ENCODE measurements at places on chromosomes 6 and 20.

DNA sequence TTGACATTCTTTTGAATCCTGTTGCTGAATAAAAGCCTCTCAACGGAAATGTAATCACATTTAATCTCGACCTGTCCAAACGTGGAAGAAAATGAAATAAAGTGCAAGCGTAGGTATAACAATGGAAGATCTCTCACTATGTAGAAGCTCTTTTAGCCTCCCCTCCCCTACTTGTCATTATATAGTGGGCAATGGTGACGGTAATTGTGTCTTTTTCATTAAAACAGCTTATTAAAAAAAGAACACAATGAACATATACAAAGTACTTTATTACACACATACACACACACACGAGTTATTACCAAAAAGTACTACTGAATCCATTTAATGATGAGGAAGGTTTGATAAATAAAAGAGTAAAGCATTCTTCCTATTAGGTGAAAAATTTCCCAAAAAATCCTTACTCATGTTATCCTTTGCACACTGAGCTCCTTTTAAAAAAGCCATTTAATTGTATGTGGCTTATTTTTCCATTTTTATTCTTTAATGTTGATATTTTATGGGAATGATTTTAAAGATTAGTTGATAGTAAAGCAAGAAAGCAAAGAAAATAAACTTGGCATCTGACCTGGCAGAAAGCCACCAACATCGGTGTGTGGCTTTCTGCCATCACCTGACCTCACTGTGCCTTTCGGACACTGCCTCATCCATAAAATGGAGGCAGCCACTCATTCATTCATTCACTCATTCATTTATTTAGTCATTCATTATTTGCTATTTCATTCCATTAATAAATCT, 493 bp upstream of the SGK1 start:
- no peak for DNase-seq

GRCh38 chr6:13572240-13572639, 2.2 kb upstream of the SIRT5 start:
- DNase-seq, result no peak

GRCh38 chr6:131823276-131823902, 15.6 kb downstream of the ENPP1 start:
- no peak for DNase-seq

DNA sequence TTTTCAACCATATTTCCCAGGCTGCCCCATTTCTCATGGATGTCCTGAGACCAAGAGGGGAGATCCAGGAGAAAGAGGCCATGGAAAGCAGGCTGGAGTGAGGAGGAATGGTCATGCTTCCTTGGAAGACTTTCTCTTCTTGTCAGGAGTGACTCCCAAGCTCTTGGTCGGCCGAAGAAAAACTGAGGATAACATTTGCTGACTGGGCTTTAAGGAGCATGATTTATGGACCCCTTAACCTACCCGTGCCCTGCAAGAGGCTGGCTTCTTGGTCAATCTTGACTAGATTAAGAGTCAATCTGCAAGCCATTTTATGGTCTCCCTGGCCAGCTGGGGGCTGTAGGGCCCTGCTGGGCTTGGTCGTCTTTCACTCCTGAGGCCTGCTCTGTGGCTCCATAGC, 22.8 kb downstream of the ADGRF4 start:
- DNase-seq, result no peak

DNA sequence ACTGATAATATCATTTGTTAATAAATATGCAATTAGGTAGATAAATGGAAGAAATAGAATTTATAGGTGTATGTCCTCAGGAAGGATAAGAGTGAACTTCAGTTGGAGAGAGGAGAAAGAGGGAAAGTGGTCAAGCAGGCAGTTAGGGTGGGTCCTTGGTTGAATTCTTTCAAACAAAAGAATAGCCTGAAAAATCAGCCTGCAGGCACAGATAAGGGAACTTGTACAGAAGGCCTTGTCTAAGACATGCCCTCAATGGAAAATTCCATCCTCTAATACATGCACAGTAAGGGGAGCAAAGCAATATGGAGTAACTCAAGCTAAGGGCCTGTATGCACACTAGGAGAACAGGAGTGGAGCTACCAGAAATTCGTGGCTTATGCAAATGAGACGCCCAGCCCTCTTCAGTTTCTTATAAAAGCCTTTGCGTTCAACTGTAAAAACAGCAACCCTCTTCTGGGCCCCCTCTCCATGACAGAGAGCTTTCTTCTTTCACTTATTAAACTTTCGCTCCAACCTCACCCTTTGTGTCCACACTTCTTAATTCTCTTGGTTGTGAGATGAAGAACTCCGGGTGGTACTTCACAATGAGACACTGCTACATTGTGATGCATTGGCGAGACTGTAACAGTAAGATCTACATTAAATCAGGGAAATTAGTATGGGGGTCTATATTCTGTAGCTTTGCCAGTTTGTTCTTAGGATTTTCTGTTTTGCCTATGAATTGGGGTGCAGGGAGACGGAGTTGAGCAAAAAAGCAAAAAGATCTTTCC, 147.0 kb downstream of the HS3ST5 start:
- DNase-seq, result no peak

- no peak for DNase-seq
These were observed 964.7 kb upstream of the FLRT3 start for GRCh38 chr20:15302075-15302474.

GRCh38 chr6:132865364-132865763, 51.0 kb downstream of the RPS12 start:
- no peak for DNase-seq

DNA sequence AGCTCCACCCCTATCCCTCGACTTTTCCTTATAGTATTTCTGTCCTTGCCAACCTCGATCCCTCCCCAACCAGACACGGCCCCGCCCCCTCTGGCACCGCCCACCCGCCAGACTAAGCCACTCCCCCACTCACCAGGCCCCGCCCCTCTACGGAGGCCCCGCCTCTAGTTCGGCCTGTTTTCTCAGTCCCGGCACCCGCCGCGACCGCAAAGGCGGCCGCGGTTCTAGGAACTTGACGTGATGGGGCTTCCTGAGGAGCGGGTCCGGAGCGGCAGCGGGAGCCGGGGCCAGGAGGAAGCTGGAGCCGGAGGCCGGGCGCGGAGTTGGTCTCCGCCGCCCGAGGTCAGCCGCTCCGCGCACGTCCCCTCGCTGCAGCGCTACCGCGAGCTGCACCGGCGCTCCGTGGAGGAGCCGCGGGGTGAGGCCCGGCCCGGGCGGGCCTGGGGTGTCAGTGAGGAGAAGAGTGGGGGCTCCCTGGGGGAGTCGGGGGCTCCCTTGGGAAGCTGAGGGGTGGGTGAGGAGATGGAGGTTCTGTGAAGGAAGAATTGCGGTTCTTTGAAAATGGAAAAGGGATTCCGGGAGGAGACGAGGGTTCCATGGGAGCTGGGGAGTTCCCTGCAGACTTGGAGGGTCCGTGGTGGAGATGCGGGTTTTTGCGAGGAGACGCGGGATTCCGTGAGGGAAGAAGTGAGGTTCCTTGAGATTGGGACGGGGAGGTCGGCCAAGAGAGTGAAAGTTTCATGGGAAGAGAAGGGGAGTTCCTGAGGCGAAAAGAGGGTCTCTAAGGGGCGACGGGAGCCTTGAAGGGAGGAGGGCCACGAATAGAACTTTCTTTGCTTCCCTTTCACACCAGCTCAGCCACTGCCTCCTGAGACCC, at the start of gene ACSS2:
ACSS2 (plus strand) TSS at position 207 of the 877 bp plus-strand sequence; CDS start at position 241, 34 bp downstream.
- DNase-seq, result peak; percentile 89

GRCh38 chr20:54342258-54342920, 133.0 kb upstream of the DOK5 start:
- no peak for DNase-seq

- DNase-seq, result no peak
These were observed 313.6 kb downstream of the ALDH8A1 start for GRCh38 chr6:134636186-134636799.

DNA sequence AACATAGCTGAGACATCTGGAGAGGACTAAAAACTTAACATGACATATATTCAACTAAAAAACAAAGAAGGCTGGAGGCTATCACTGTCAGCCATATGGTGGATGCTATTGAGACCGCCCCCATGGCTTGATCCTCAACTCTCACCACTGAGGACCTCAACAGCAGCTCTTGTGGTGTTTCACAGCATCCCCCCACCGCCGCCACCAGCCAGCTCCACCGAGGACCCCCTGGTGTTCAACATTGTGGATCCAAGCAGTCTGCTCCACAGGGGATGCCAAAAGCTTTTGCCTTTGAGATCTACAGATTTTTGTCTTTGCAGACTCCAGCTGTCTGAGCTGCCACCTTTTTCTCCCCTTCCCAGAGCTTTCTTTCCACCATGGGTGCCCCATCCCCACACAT, 64.6 kb downstream of the NUS1 start:
- DNase-seq, result no peak

DNA sequence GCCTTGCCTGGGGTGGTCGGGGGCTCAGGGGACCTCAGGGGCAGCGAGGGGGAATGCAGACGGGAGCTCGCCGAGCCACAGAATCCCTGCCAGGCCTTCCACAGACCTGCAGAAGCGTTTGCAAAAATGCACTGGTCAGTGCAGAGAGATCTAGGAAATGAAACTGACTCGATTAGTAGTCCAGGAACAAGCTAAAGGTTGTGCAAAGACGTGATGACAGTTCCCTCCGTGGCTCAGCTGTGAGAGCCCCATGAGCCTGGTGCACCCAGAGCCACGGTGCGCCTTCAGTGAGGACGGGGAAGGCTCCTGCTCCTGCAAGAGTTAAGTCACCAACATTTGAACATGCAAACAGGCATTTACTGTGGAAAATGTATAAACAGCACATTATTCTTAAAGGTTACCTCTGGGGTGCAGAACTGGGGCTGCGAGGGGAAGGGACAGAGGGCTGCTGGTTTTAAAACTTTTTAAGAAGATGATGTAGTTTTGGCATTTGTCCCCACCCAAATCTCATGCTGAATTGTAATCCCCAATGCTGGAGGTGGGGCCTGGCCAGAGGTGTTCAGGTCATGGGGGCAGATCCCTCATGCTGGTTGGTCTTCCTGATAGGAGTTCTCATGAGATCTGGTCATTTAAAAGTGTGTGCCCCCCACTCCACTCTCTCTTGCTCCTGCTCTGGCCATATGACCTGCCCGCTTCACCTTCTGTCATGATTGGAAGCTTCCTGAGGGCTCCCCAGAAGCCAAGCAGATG, 147.3 kb downstream of the DLL1 start:
- no peak for DNase-seq

GRCh38 chr6:31821301-31822035, 6.1 kb upstream of the HSPA1B start:
- DNase-seq, result peak; percentile 86

DNA sequence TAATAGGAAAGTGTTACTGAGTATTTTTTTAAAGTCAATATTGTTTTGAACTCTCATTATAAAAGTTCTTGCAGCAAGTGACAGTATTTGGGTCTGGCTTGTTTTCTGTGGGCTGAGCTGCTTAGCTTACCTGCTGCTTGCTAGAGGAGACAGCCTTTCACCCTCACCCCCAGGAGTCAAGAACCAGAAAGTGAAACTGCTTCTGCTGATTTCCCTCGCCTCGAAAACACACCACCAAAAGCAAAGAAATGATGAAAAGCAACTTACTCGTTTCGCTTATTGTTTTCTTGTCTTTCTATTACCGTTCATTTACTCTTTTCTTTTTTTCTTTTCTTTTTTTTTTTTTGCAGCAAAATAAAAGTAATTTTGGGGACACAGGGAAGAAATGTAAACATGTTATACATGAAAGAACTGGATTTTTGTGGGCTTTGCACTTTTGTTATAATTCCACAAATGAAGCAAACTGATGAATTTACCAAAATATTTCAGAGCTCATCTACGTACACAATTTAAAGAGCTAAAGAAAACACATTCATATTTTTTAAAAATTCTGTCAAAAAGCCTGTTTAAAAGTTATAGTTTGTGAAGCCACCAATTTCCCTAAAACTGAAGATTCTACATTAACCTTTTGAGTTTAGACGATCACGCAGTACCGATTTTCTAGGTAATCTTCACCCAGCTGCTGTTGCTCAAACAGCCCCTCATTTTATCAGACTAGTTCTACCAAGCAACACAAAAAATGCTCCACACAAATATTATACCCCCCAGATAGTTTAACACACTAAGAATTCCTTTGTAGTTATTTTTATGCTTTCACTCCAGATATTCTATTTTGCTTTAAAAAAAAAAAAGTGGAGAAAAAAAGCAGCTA, 1.7 kb downstream of the SCML4 start:
- DNase-seq, result no peak

DNA sequence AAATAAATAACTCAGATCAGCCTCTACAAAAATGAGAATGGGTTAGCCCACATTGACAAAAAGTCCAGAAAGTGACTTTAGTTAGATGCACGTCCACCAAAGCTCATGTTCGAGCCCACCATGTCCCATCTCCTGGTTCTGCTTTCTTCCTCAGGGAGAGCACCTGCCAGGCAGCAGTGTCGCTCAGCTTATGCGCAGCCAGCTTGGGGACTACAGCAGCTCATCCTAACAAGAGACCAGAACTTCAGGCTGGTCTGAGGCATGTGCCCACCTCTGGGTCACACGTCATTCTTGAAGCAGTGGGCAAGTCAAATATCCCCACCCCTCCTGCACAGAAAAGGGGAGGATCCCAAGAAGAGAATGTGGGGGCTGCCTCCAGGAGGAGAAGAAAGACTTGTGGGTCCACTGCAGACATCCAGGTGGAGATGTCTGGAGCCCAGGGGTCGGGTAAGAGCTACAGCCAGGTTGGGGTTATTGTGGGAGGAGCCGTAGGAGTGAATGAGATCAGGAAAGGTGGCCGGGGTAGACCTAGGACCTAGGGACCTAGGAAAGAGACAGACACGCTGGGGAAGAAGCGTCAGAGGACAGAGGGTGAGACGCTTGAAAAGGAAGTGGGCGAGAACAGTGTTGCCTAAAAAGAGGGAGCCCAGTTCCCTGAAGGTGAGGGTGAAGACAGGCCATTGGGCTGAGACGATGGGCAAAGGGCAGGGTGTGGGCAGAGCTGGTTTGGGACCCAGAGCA, 52.5 kb downstream of the SSR1 start:
- DNase-seq, result no peak

GRCh38 chr6:151490996-151491395, 2.8 kb upstream of the CCDC170 start:
- DNase-seq, result no peak

DNA sequence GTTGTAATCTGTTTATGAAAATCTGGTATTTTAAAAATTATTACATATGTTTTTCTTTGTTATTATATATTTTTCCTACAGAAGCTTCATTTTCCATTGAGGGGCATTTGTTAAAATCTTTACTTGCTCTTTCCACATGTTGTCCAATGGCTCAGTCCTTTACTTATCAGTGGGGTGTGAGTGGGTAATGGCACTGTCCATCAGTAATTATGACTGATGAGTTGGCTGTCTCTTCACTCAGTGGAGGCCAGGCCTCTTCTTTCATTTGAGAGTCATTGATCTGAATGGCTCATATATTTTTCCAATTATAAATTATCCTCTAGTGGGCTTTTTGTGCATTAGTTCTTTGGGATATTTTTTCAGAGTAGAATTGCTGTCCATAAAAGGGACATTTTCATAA, 45.7 kb downstream of the FARS2 start:
- DNase-seq, result no peak

- peak; percentile 44 for DNase-seq
These were observed 38.0 kb downstream of the C20orf203 start for GRCh38 chr20:32635764-32636163.

DNA sequence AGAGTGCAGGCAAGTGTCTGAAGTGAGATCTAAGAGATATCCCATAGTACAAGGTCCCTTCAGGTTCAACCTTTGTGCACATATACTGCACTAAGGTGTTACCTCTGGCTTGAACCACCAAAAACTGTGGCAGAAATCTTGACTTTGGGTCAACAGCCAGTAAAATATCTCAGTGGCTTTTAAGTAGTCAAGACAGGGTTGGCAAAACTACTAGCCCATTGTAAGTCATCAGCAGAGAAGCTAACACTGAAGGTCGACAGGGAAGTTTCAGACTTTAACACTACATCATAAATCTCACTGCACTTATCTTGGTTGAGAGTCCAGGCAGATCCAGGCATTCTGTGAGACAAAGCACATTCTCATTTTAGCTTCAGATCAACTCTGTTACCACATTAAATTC, 1684.7 kb downstream of the HACE1 start:
- DNase-seq, result no peak
